ENCODE measurements at places on chromosomes 13 and 19.
A peak's percentile ranks its signal among the peaks of the same experiment; 100 is the strongest.

DNA sequence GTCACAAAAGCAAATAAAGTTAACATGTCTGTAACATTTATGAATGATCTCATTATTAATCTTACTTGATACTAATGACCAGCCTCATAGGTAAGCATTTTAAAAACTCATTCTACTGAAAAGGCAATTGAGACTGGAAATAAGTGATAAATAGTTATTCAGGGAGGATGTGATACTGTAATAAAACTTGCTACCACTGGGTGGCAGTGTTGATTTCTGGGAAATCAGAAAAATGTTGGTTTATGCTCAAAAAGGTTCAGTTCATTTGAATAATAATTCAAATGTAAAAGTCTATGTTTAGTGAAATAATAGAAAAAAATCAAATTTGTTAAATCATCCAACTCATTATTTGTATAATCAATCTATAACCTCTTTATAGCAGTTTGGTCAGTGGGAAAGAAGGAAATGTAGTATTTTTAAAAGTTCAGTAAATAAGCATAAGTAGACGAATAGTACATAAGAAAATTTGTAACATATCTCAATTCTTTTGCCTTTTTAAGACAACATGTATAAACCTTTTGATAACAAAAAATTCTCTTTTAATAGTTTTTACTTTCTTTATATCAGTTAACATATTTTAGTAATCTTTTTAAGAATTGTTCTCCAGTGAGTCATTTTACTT is 9.6 kb downstream of the ABHD13 start:
- DNase-seq = no peak

- no peak for DNase-seq
Observed at GRCh38 chr13:85427416-85427815, 371.8 kb downstream of the SLITRK6 start.

DNA sequence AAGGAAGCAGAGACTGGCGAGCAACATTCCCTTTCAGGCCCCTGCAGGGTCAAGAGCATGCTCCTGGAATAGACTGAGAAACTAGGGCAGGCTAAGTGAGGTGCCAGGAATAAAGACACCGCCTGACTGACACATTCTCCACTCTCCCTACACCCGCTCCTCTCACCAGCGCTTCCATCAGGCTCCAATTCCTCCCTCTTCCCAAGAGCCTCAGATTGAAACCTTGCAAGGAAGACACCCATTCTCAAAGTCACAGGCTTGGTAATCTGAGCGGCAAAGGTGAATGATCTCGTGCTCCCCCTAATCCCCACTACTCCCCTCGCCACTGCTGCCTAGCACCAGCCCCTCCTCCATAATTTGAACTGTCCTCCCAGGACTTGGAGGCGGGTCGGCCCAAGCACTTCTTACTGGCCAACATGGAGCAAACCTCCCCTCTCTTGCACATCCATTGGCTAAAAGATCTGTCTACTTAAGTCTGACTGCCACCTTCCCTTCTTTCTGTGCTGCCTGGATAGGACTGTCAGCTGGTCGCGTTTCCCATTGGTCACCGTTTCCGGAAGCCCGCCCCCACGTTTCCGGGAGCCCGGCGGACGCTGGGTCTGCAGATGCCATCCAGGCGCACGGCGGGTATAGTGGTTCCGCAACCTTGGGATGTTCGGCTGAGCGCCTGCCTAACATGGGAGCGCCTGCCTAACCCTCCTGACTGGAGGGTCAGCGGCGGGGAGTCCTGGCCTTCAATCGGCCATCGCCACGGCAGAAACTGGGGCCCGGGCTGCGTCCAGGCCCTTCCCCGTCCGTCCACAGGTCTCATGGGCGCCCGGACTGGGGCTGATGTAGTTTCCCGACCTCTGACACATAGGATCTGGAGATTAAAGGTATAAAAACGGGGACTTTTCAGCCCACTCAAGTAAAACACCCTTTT is 33.6 kb downstream of the ZNF383 start:
- DNase-seq = peak; percentile 91

GRCh38 chr13:25899464-25899863 is 152.4 kb downstream of the SHISA2 start:
- no peak for DNase-seq

- peak; percentile 42 for DNase-seq
Observed at GRCh38 chr19:35755550-35756376, 1.1 kb downstream of the HSPB6 start.

GRCh38 chr19:7522923-7523667 is 671 bp downstream of the MCOLN1 start:
- DNase-seq = no peak

- peak; percentile 66 for DNase-seq
Observed at GRCh38 chr13:109744512-109745051, 41.8 kb downstream of the IRS2 start.

- DNase-seq = no peak
Observed at GRCh38 chr19:6269101-6269886, 10.5 kb downstream of the MLLT1 start.

DNA sequence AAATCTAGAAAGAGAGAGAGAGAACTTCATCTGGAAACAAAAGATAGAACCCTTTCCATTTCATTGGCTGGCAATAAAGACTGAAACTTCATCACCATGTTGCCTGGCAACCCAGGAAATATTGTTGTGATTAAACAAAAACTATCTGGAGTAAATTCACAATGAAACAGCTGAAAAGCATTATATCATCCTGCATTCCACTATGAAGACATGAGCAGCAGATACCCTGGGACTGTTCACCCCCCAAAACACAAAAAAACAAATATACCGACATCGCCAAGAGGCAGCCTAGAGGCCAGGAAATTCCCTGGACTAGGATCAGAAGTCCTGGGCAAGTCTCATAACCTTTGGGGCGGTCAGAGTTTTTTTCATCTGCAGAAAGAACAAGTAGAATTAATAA is 158.3 kb downstream of the FOXO1 start:
- DNase-seq = no peak

GRCh38 chr19:13763265-13763664 is 1.1 kb upstream of the MRI1 start:
- no peak for DNase-seq

DNA sequence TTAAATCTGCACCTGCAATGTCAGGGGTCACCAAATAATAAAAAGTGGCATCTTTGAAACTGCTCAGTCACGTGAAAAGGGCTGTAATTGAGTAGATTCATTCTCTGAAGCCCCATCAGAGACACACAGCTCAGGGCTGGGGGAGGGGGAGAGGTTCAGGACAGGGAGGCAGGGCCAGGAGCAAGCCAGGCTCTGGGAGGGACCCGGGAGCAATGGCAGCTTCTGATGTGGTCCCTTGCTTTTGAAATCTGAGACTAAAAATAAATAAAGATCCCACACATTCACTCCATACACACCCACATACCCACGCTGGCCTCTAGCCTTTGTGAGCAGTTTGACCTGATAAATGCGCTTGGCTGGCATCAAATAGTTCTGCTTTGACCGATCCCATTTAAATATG is 32.8 kb downstream of the GSX1 start:
- DNase-seq = no peak

GRCh38 chr19:27765912-27766725 is 1446.8 kb downstream of the UQCRFS1 start:
- DNase-seq = no peak

GRCh38 chr19:43498233-43498842 is 6.2 kb downstream of the PHLDB3 start:
- no peak for DNase-seq

GRCh38 chr13:36806102-36806501 is 12.9 kb upstream of the RFXAP start:
- no peak for DNase-seq

DNA sequence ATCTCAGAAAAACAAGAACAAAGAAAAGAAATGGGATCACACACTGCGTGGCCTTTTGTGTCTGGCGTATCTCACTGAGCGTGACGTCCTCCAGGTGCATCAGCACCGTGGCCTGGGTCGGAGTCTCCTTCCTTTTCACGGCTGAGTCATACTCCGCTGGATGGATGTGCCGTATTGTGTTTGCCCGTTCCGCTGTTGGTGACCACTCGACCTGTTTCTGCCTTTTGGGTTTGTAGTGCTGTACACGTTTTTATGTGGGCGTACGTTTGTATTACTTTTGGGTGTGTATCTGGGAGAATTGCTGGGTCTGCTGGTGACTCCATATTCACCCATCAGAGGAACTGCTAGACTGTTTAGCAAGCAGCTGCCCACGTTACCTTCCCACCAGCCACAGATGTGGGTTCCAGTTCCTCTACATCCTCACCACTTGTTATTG is 11.4 kb downstream of the ARID3A start:
- no peak for DNase-seq

GRCh38 chr13:42997381-42997780 is 5.3 kb upstream of the EPSTI1 start:
- DNase-seq = no peak

DNA sequence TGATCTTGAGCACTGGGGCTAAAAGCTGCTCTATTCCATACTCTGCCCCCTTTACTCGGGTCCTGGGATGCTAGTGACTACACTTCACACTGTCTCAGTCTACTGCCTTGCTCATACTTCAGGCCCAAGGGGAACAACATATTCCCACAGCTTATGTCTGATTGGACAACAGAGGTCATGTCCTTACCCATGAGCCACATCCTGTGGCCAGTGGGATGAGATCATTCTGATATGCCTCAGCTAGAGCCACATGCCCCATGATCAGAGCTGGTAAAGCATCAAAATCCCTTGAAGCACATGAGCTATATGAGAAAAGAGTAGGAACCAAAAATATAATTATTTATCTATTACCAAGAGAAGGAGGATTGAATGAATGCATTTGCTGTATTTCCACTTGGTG is 290.1 kb upstream of the TSHZ3 start:
- DNase-seq = no peak

DNA sequence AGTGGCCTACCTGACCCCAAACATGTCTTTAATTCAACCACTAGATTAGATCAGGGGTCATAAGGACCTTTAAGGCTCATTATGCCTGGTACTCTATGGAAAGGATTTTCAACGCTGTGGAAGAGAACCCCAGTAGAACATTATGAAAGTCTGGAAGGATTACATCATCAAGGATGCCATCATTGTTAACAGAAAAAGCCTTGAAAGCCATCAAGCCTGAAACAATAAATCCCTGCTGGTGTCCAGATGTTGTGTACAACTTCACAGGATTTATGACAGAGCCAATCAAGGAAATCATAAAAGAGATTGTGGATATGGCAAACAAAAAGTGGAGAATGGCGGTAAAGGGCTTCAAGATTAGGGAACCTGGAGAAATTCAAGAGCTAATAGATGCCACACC is 59.7 kb downstream of the NAA16 start:
- DNase-seq = no peak

- DNase-seq = no peak
Observed at GRCh38 chr19:1270213-1270853, 1.2 kb downstream of the CIRBP start.

GRCh38 chr13:69331245-69331644 is 776.4 kb upstream of the ATXN8OS start:
- DNase-seq = no peak

GRCh38 chr19:48632692-48633147 is 4.5 kb downstream of the DBP start:
- no peak for DNase-seq

- no peak for DNase-seq
Observed at GRCh38 chr13:94608586-94608985, 6.9 kb downstream of the GPR180 start.

DNA sequence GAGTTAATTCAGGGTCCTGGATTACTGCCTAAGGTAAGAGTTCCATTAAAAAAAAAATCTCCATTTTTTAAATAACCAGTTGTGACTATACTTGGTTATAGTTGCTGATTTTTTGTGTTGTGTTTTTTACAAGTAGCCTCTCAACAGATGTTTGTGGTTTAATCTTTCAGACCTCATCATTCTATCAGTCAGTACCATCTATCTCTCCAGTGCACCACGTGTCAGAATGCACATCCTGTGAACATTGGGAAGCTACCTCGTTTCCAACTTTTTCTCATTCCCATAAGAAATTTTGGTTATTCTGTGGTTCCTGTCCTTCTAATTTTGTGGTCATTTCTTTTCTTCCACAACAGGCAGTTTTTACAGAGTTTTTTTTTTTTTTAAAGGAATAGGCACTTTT is 39.2 kb downstream of the WDFY2 start:
- DNase-seq = no peak

DNA sequence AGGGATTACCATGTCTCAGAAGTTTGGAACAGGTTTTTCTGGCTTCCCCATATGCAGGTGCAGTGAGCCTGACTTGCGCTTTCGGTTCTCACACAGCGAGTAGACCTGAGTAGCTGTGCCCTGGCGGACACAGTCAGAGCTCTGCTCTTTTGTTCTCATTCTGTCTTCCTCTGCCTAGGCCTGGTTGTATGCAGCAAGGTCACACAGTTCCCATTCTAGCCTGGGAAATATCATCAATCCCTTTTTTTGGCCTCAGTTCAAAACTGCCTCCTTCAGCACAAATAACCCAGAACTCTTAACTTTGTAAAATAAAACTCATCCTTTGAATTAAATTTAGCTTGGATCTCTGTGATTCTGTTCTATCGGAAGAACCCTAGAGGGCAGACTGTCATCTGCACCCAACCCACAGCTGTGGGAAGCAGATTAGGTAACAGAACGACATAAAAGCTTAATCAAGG is 10.2 kb downstream of the OXGR1 start:
- DNase-seq = no peak

DNA sequence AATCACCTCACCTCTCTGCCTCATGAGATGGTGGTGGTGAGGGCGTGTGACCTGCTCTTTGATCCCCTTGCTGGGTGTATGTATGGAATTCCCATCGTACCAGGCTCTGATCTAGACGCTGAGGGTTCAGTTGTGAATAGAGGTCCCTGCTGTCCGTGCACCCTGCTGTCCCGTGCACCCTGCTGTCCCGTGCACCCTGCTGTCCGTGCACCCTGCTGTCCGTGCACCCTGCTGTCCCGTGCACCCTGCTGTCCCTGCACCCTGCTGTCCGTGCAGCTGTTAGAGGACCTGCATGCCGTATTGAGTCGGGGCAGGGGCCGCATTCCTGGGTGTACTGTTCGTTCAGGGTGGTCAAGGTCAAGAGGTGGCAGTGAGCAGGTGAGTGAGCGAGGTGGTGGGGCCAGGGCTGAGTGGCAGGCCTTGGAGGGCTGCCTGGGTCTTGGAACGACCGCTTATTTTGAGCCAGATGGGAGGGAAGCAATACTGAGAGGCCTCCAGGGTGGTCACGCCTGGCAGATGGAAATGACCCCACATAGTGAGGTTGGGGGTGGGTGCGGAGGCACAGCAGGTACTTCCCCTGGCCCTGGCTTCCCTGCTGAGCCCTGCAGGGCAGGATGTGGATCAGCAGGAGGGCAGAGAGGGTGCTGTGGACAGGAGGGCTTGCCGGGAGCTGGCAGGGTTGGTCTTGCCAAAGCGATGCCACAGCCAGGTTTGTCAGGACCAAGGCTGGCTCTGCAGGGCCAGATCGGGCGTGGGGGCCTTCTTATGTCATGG is 4.6 kb upstream of the EPN1 start:
- DNase-seq = no peak

GRCh38 chr19:23378948-23379347 is 16.3 kb downstream of the ZNF91 start:
- DNase-seq = no peak

All from NCI-H460 (cell line).